ENCODE measurements at places on chromosomes 13 and 19.
A peak's percentile ranks its signal among the peaks of the same experiment; 100 is the strongest.

- DNase-seq, result no peak
Measured at GRCh38 chr19:12098040-12098439, 33.5 kb downstream of the ZNF844 start.

GRCh38 chr13:60990032-60990733, 425.5 kb downstream of the PCDH20 start:
- peak; percentile 5 for DNase-seq

GRCh38 chr19:8069096-8069973, 16.8 kb downstream of the CCL25 start:
- peak; percentile 3 for DNase-seq

DNA sequence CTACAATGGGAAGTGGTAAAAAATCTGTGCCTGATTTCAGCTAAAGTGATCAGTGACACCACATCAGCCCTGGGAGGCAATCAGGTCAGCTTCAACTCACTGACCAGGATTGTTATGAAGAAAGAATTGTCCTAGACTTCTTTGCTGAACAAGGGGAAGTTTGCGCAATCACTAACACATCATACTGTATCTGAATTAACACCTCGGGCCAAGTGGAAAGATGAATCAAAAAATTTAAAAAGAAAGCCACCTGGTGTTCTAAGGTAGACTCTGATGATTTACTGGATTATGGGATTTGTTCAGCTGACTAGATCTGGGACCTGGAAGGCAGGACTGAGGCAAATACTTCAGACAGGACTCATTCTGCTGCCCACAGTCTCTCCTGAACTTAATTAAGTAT, 161.8 kb downstream of the DIAPH3 start:
- no peak for DNase-seq

GRCh38 chr19:4086411-4086867, 19.7 kb upstream of the ZBTB7A start:
- DNase-seq, result no peak

GRCh38 chr19:28730791-28731512, 482.0 kb downstream of the UQCRFS1 start:
- DNase-seq, result no peak

GRCh38 chr19:51688671-51689571, 4.2 kb upstream of the SPACA6 start:
- no peak for DNase-seq

DNA sequence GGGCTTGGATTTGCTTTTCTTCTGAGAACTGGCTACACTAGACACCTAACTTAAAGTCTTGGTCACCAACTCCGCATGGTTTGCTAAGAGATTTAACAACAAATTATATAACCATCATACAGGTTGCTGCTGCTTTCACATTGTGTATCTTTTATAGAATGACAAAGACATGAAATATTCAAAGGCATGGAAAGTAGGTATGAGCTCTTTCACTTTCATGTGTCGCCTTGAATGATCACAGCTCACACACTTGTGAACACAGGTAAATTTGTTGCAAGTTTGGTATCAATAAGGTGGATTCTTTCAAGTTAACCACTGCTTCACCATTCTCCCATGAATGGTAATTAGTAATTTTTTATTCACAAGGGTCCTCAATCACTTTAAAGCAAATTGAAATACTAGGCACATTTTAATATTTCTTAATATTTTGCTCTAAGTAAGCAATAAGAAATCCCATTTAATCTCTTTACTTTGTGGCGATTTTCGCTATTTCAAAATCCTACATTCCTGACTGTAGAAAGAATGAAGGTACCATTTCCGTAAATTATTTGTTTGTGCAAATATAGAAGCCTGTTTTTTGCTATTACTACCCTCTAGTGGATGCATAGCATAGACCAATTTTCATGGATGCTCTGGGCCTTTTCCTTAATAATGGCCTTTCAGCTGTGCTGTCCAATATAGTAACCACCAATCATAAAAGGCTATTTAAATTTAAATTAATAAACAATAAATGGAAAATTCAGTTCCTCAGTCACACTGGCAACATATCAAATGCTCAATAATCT, 45.5 kb upstream of the FREM2 start:
- no peak for DNase-seq

DNA sequence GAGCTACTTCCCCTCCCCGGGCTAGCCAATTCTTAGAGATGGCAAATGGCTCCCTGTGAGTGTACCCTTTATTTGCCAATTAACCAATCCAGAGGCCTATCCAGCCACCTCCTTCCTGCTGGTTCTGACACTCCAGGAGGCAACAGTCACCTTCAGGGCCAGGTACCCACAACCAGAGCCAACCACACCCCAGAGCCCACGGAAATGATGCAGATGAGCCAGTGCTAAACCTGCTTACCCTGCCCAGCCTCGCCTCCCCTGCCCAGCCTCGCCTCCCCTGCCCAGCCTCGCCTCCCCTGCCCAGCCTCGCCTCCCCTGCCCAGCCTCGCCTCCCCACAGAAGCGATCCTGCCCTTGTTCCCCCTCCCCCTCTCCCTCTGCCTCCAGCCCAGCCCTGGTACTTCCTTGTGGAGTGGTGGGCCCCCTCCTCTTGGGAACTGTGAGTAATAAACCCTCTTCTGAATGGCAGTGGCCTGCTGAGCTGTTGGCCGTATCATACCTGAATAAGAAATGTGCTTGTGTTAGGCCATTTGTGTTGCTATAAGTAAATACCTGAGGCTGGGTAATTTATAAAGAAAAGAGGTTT, 173.8 kb upstream of the RNF113B start:
- DNase-seq, result no peak

DNA sequence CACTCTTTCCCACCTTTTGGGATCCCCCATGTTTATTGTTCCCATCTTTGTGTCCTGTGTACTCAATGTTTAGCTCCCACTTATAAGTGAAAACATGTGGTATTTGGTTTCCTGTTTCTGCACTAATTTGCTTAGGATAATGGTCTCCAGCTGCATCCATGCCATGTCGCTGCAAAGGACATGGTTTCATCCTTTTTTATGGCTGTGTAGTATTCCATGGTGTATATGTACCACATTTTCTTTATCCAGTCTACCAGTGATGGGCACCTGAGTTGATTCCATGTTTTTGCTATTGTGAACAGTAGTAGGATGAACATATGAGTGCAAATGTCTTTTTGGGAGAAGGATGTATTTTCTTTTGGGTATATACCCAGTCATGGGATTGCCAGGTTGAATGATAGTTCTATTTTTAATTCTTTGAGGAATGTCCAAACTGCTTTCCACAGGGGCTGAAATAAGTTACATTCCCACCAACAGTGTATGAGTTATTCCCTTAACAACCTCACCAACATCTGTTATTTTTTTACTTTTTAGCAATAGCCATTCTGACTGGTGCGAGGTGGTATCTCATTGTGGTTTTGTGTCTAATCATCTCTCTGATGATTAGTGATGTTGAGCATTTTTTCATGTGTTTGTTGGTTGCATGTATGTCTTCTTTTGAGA, 55.7 kb upstream of the MEDAG start:
- DNase-seq, result no peak

DNA sequence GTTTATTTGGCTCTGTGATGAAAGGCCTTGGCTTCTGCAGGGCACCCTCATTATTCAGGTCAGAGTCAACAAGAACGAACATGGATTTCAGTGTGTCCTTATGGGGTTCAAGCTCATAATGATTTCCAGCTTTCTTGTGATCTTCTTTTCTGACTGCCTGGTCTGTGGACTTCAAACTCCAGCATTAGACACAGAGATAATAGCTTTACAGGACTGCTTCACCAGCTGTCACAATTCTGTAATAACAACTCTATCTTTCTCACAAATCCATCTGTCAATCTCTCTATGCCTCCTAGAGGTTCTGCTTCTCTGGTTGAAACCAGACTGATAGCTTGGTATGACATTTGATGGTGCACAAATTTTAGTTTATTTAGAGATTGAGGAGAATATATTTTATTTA, 13.1 kb upstream of the SLITRK6 start:
- no peak for DNase-seq

DNA sequence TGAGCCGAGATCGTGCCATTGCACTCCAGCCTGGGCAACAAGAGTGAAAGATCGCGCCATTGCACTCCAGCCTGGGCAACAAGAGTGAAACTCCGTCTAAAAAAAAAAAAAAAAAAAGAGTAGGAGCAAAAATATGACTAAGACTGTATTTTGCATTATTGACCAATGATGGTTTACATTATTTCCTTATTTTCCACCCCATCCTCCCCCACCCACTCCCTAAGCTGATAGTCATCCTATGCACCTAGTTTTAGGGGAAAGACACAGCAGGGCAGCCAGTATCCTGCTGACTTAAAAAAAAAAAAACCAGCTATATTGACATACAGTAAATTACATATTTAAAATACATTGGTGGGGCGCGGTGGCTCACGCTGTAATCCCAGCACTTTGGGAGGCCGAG, 25.1 kb downstream of the VAV1 start:
- DNase-seq, result no peak

DNA sequence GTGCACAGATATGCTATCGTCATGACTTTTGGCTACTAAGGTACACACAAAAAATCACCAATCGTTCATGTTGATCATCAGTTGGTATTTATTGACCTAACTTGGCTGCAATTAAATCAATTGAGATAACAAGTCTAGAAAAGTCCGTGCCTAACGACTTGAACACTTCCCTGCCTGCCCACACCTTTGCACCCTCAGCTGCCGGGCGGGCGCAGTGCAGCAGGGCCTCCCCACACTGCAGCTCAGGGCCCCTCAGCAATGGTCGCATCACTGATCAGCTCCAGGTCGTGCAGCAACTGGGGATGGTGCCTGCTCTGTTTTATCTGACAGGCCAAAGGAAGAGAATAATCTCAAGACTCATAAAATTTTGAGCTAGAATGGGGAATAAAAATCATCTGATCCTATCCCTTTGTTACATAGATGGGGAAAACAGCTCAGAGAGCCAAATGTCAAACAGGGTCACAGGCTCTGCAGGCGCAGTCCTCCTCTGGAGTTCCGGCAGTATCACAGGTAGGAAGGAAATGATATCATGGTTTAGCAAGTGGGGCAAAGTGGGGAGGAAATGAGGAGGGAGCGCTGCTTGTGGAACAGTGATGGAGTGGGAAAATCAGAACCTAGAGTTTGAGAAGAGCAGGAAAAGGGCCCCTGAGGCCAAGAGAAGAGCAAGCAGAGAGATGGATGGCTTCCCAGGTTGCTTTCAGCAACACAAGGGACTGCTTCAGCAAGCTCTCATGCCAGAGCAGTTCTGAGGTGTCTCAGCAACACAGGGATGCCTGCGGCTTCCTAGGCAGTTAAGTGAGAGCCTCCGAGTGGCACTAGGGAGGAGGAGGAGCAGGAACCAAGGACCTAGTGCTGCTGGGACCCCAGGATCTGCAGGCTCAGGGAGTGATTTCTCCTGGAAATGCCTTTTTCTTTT, 57.5 kb downstream of the SLC7A1 start:
- DNase-seq, result no peak

DNA sequence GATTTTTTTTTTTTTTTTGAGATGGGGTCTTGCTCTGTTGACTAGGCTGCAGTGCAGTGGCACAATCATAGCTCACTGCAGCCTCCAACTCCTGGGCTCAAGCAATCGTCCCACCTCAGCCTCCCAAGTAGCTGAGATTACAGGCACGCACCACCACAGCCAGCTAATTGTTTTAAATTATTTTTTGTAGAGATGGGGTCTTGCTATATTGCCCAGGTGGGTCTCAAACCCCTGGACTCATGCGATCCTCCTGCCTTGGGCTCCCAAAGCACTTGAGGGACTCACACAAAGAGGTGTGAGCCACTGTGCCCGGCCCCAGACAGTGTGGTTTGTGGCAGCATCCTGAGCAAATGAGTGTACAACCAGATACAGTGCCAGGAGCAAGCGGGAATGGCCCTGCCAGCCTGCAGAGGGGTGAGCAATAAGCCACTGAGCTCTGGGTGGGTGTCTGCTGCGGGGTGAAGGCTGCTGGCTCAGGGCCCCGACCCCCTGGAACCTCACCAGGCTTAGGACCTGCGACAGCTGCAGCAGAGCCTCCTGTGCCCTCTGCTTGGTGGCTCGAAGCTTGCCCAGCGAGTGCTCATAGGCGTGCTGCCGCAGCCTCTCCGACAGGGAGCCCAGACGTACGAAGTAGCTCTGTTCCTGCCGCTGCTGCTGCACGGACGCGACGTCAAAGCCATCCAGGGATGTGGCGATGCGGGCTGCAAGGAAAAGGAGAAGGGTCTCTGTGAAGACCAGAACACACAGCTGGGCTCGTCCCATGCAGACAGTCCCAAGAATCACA, 15.9 kb upstream of the TICAM1 start:
- DNase-seq, result no peak

DNA sequence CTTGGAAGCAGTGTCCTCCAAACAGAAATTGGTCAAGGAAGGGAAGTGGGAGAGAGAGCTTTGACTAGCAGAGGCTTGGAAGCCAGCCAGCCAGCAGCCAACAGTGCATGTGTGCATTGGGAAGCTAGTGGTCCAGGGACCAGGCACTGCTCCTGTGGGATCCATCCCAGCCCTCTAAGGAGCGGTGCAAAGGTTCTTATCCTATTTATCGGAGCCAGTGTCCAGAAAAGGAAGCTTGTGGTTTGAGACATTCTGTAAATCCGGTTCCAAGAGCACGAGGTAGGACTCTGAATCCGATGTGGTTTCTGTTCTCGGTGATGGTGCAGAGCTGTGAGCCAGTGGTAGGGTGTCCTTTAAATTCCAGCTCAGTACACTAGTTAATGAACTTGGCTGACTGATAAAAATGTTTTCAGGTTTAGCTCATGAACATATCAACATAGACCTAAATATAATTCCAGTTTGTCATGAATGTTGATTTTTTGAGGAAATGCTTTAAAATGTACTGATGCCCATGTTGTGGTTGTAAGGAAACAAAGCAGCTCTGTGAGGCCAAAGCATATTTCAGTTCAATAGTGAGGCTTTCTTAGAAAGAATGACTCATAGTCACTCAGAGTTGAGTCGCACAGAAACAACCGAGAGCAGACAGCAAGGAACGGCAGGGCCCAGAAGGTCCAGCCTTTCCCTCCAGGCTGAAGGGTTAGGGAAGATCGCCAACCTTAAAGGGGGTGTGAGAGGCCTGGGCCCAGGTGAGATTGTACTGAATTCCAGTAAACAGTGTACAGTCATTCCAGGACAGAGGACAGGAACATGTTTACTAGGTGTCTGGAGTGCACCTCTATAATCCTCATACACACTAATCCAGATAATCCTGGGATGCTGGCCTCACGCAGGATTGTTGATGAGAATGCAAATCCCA, 21.5 kb upstream of the GARRE1 start:
- no peak for DNase-seq
